ENCODE measurements at places on chromosomes 11 and 22. TPM values are rescaled to one million over a fixed set of nuclear protein-coding genes. Genes with fewer than 3 reads are reported as not detected.
A peak's percentile ranks its signal among the peaks of the same experiment; 100 is the strongest.

TRPC6 gene
- total RNA-seq = not detected

MMP1 gene
- total RNA-seq = not detected

KRTAP5-11 gene
- total RNA-seq = not detected

GRCh38 chr11:121059605-121060004 is 35.7 kb downstream of the TBCEL start:
- no peak overlapping the region for H3K4me3 ChIP-seq
- DNase-seq = no peak
- no peak overlapping the region for H3K27ac ChIP-seq
- peaks cover 19% of the 10 kb centered on the region for H3K36me3 ChIP-seq

DNA sequence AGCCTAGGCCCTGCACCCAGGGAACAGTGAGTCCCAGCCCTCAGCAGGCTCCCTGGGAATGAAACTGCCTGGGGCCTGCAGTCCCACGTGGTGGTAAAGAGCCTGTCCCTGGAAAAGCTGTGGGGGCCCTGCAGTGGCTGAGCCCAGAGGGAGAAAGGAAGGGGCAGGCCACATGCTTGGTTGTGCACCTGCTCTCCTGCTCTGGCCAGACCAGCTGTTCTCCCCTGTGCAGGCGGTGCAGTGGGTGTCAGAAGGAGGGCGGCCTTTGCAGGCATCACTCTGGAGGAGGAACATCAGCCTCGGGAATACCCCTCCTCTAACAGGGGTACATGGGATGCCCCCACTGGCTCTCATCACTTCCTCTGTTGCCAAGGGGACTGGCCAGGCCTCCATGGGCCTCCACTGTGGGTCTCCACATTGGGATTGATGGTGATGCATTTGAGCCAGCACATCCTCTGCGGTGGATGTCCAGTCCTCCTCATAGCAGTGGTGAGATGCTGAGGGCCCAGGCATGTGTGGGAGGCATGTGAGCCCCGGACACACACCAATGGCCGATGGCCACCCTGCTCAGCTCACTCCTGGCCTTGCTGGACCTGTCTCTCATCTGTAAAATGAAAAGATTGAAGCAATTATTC is 690.4 kb downstream of the BRD1 start:
- peaks cover 5% of the 10 kb centered on the region for H3K27me3 ChIP-seq
- no peak overlapping the region for H3K27ac ChIP-seq
- no peak overlapping the region for H3K4me3 ChIP-seq
- DNase-seq = no peak
- H3K36me3 ChIP-seq = no peaks in the 10 kb centered on the region

DNA sequence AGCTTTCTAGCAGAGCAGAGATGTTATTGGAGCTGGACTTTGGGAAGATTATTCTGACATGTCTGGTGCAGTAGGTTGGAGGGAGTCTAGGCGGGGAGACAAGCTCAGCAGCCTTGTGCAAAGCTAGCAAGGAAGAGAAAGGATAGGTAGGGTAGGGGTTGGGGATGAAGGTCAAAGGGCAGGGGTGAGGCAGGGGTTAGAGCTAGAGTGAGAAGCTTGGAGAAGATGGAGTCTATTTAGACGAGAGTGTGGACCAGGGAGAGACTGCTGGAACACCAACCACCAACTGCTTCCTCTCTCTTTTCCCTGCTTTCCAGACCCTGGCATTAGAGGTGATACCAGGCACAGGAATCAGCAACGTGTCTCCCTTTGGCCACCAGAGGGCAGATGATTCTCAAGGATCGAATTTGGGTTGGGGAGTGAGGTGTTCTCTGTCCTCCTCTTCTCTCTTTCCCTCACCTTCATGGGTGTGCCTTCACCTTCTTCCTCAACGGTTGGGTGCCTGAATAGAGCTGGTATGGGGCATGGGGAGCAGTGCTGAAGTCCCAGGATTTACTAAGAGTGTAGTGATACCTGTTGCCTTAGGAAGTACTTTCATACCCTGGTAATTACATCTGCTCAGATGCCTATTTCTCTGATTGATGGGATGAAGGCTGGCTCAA is 1.8 kb upstream of the MARK2 start:
- H3K4me1 ChIP-seq = peaks cover 51% of the 10 kb centered on the region
- H3K36me3 ChIP-seq = peaks cover 14% of the 10 kb centered on the region
- peak; percentile 66 for DNase-seq
- H3K27ac ChIP-seq = peak overlapping the region; percentile 77
- peaks cover 5% of the 10 kb centered on the region for H3K27me3 ChIP-seq
- H3K4me3 ChIP-seq = peak overlapping the region; percentile 57

DNA sequence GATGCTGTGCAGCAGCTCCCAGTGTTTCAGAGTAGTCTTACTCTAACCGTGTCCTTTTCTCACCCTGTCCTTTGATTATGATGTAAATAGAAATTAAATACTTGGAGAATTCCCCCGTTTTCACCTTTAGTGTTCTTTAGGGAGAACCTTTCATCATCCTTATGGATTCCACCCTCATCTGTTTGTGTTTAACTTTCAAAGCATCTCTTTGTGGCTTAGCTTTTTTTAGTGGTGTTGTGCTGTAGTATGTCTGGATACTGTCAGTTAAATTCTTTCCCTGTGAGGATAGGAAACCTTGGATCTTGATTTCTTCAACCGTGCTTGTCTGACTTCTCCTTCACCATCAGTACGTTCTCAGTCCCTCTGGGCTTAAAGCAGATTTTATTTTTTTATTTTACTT is 48.5 kb downstream of the PPP6R3 start:
- DNase-seq = no peak
- no peaks in the 10 kb centered on the region for H3K27me3 ChIP-seq
- H3K4me1 ChIP-seq = peaks cover 45% of the 10 kb centered on the region

- peaks cover 70% of the 10 kb centered on the region for H3K27me3 ChIP-seq
- H3K4me3 ChIP-seq = no peak overlapping the region
- H3K27ac ChIP-seq = no peak overlapping the region
- DNase-seq = no peak
Observed at GRCh38 chr11:12684816-12685215, 10.6 kb downstream of the TEAD1 start.

- no peak overlapping the region for H3K27ac ChIP-seq
- no peaks in the 10 kb centered on the region for H3K36me3 ChIP-seq
- H3K4me1 ChIP-seq = peaks cover 11% of the 10 kb centered on the region
Observed at GRCh38 chr11:130404727-130405126, 23.7 kb downstream of the ADAMTS8 start.

- H3K36me3 ChIP-seq = no peaks in the 10 kb centered on the region
- DNase-seq = no peak
- H3K4me3 ChIP-seq = no peak within 1 kb of the TSS
- H3K27me3 ChIP-seq = peaks cover 59% of the 10 kb centered on the region
- no peak within 1 kb of the TSS for H3K27ac ChIP-seq
- no peaks in the 10 kb centered on the region for H3K4me1 ChIP-seq
Observed at GRCh38 chr11:13008625-13009475, at the start of gene RASSF10. Gene RASSF10, plus strand, starts transcription at chr11:13009316. Its CDS starts 261 bp downstream, at chr11:13009577.

GRCh38 chr11:65305501-65306268 is 9.0 kb upstream of the CDC42EP2 start:
- peaks cover 7% of the 10 kb centered on the region for H3K36me3 ChIP-seq
- no peaks in the 10 kb centered on the region for H3K4me1 ChIP-seq
- H3K4me3 ChIP-seq = no peak overlapping the region
- no peak overlapping the region for H3K27ac ChIP-seq
- DNase-seq = no peak

DNA sequence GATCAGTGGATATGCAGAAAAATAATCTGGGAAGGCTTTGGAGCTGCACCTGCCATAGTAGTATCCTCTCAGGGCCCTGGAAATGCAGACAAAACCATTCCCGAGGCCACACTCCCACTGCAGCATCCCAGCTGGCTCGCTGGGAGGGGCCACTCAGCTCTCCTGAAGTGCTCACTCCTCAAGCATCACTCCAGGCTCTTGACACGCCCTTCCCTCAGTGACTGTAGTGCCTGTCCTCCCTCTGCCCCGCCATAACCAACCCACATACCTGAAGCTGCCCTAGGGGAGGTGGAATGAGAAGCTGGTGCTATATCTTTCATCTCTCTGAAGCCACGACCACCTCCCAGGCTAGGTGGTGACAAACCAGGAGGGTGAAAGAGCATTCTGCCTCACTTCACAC is 4.8 kb downstream of the DSCAML1 start:
- H3K36me3 ChIP-seq = no peaks in the 10 kb centered on the region
- H3K4me3 ChIP-seq = no peak overlapping the region
- H3K27me3 ChIP-seq = peaks cover 35% of the 10 kb centered on the region
- no peak for DNase-seq
- H3K4me1 ChIP-seq = no peaks in the 10 kb centered on the region

GRCh38 chr22:19520566-19521305 is 3.5 kb downstream of the CLDN5 start:
- no peak overlapping the region for H3K4me3 ChIP-seq
- H3K27ac ChIP-seq = no peak overlapping the region
- H3K4me1 ChIP-seq = peaks cover 7% of the 10 kb centered on the region
- DNase-seq = no peak
- peaks cover 12% of the 10 kb centered on the region for H3K36me3 ChIP-seq

DNA sequence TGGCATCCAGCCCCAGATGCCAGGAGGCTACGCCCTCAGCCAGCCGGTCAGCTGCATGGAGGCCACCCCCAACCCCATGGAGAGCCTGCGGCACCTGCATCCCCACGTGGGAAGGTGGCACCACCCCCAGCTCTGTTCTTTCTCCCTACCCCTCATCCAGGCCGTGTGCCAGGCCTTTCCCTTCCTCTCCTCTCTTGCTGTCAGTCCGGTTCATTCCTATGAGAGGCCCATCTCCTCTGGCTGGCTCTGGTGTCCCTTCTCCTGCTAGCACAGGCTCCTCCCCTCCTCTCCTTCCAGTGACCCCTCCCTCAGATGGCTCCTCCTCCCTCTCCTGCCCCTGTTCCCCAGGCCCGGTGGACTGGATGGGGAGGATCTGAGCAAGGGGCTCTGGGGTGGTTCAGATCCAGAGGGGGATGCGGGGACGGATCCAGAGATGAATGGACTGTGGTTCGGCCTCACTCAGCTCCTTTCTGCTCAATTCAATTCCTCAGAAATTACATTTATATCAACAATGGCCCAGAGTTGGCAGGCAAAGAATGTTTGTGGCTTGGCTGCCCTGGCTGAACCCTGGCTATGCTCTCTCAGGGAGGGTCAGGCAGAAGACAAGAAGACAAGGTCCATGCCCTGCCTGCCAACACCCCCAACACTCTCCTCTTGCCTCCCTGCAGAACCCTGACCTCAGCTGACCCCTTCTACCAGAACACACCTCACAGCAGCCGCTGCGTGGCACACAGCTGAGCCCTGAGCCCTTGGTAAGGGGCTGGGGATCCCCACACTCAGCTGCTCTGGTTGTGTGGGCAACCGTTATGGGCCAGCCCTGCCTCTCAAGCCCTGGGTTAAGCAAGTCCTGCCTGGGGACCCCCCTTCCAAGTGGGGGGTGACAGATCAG is 18.5 kb upstream of the LRRC10B start:
- H3K4me1 ChIP-seq = no peaks in the 10 kb centered on the region
- H3K27me3 ChIP-seq = no peaks in the 10 kb centered on the region
- no peak overlapping the region for H3K4me3 ChIP-seq

GRCh38 chr11:45657496-45658260 is 7.7 kb downstream of the CHST1 start:
- H3K36me3 ChIP-seq = no peaks in the 10 kb centered on the region
- peaks cover 8% of the 10 kb centered on the region for H3K4me1 ChIP-seq
- no peak overlapping the region for H3K27ac ChIP-seq
- DNase-seq = no peak

DNA sequence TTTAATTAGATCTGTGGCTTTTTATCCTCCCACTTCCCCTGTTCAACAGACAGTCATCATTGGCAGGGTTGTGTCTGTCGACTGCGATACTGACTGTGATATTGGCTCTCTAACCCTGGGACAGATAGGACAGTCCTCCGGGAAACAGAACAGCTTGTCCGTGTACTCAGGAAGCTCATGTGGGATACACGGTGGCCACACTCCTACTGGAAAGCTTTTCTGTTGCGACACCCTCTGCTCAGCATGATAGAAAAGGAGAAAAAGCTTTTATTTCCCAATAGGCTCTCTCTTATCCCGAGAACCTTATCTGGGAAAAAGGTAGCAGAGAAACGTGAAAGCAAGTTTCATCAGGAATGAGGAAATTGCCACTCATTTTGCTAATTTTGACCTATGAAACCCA is 60.4 kb upstream of the HSPA8 start:
- peaks cover 6% of the 10 kb centered on the region for H3K4me1 ChIP-seq
- peaks cover 10% of the 10 kb centered on the region for H3K27me3 ChIP-seq
- no peak overlapping the region for H3K4me3 ChIP-seq

All from activated T-helper 1 cell treated with anti-CD3 and anti-CD28 coated beads, Interleukin-12 subunit alpha, Interleukin-12 subunit beta, Interleukin-2, Interleukin-4 antibody, amounts not matched to agents 30 ng/mL and 10 ng/mL and 1 ng/mL, durations not matched to agents 14 hours and 24 hours and 36 hours (primary cell).